Testis (tissue), 5 donors: ENCODE measurements at places on chromosomes 7 and 10. TPM values are rescaled to one million over a fixed set of nuclear protein-coding genes. Genes with fewer than 3 reads are reported as not detected.

GRCh38 chr7:74275401-74275881, 13.8 kb upstream of the CLIP2 start:
- no peak for DNase-seq

Gene ASCC1
- total RNA-seq: 58.3 TPM

DNA sequence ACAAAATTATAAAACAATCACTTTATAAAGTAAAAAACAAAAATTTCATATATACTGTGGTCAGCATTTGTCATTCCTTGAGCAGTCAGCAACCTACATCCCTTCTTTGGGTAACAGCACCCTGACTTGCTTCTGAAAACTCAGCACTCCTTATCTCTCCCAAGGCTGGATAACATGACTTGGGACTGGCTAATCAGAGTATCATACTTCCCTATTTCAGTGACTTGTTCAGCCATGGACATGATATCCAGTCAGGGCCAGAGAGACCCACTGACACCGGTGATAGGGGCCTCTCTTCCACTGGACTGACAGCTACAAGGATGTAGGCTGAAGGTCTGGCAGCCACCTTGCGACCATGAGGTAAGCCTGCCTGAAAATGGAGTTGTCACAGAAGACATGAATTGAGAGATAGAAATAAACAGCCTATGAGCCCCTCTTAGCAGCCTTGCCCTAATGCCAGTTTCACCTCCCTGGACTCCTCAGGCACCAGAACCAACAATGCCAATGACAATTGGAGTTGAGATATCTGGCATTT, 84.4 kb upstream of the NEBL start:
- DNase-seq: no peak

- no peak for DNase-seq
Observed at GRCh38 chr7:42763137-42763551, 148.7 kb downstream of the C7orf25 start.

Gene EBF3
- total RNA-seq: 7.6 TPM

DNA sequence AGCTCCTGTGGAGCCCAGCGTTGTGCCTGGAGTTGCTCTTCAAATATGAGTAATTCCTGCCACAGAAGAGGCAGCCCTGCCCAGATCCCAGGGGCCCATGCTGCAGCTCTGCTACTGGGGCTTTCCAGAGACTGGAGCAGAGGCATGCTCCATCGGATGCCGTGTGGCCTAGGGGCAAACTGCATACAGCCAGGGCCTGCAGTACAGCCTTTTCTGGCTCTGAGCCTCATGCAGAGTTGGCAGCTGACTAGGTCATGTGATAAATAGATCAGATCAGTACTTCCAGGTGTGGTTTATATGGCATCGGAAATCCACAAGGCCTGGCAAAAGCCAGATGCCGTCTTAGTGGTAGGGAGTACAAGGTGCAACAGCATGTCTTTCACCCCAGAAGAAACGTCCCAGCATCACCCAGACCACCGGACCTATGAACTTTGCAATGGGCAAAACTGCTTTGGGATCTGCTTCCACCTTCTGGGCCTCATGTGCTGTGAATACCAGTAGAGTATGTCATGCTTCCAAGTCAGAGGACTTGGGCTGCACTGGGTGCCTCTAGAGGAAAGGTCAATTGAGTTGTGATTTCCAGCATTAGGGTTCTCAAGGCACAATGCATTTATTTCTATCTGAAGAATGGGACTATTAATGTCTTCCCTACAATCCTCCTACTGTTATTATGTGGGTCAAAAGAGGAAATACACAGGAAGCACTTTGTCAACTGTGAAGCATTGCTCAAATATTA, 250.7 kb upstream of the ZNF32 start:
- DNase-seq: no peak

Gene SPDYE16
- 0.68 TPM for total RNA-seq

DNA sequence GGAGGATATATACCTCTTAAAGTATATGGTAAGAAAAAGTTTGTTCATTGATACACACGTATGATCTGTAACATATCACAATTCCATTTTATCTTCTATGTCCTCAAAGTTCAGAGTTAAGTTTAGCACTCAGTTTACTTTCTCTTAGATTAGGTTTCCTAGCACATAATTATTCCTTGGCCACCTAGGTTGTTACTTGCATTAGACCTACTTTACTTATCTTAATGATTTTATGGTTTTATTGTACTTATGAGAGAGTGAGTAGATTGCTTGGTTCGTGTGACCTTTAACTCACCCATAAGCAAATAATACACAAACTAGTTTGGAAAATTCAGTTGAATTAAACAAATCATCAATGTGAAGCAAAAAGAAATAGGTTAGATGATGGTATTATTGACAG, 33.9 kb upstream of the SP4 start:
- no peak for DNase-seq

DNA sequence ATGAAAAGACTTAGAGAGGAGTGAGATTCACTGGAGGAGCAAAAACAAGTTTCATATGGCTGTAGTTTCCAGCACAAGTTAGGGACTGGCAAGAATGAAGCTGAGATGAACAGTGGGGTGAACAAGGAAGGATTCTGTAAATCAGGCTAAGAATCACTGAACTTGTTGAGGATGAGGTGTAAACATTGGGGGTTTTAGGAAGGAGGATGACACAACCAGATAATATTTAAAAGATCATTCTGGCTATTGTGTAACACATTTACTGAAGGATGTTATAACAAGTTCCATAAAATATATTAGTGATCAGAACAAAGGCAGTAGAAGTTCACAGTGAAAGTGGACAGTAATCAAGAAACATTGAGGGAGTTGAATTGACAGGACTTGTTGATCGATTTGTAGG, 68.9 kb downstream of the CD36 start:
- DNase-seq: no peak

Gene TET1
- 3.8 TPM for total RNA-seq

GRCh38 chr10:82266438-82266837, 391.4 kb downstream of the NRG3 start:
- no peak for DNase-seq

- DNase-seq: no peak
Observed at GRCh38 chr7:82406937-82407336, 36.6 kb downstream of the CACNA2D1 start.

Gene HOXA6
- total RNA-seq: not detected
